ENCODE measurements at places on chromosomes 2 and 18.

- DNase-seq = no peak
Observed at GRCh38 chr18:78769502-78770105, 210.0 kb upstream of the SALL3 start.

GRCh38 chr18:48453330-48454066, 44.3 kb upstream of the ZBTB7C start:
- DNase-seq = no peak

DNA sequence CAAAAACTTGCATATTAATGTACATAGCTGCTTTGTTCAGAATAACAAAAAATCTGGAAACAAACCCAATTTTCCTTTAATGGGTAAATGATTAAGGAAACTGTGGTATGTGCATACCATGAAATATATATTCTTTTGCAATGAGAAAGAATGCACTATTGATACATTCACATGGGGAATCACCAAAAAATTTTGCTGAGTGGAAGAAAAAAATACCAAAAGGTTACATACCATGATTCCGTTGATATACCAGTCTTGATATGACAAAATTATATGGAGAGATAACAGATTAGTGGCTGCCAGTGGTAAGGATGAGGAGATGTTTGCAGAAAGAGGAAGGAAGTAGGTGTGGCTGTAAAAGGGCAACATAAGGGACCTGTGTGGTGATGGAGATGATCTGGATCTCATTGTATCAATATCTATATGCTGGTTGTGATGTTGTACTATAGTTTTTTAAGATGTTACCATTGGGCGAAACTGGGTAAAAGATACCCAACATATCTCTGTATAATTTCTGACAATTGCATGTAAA, 54.6 kb upstream of the BCL2L11 start:
- no peak for DNase-seq

DNA sequence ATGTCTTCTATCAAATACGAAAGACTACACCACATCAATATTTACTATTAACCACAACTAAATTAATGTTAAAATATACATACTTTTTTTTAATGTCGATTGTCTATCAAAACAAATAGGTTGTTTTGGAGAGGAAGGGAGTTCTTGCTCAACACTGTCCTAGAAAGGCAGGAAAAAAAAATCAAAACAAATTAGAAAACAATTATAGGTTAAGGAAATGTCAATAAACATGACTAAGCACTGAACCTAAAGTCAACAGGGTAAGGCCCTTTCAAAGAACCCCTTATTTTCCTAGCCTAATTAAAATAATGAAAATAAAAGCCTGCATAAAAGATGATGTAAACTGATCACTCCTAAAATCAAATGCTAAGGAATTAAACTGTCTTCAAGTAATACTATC, 2.8 kb downstream of the CEP76 start:
- no peak for DNase-seq

DNA sequence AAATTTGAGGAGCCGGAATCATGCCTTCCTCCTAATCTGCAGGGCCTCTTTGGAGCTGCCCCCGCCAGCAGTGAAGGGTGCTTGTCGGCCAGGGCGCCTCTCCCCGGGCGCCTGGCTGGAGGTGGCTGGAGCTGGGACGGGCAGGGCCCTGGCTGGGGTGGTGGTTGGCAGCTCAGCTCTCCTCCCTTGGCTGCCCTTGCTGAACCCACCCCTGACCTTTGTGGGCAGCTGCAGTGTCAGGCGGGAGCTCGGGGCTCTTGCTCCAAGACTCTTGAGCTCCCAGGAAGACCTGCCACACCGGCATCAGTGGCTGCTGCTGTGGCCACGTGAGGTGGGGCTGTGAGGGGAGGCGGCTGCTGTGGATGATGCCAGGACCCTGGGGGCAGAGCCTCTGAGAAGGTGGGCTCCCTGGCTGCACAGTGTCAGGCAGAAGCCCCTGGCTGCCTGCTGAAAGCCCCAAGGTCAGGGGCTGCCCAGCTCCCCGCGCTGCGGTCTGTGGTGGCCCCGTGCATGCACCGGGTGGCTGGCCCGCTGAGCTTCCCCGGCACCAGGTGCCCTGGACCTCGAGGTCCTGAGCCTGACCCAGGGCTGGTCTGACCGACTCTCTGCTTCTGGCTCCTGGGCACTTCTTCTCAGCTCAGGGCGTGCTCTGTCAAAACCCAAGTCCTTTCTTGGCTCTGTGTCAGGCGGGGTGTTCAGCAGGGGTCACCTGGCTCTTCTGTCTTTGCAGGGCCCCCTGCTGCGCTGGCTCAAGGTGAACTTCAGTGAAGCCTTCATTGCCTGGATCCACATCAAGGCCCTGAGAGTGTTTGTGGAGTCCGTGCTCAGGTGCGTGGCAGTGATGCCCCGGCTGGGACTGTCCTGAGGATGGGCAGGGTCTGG, 34.5 kb downstream of the PDIA6 start:
- no peak for DNase-seq

GRCh38 chr18:50844554-50844953, 24.7 kb upstream of the MRO start:
- DNase-seq = no peak

DNA sequence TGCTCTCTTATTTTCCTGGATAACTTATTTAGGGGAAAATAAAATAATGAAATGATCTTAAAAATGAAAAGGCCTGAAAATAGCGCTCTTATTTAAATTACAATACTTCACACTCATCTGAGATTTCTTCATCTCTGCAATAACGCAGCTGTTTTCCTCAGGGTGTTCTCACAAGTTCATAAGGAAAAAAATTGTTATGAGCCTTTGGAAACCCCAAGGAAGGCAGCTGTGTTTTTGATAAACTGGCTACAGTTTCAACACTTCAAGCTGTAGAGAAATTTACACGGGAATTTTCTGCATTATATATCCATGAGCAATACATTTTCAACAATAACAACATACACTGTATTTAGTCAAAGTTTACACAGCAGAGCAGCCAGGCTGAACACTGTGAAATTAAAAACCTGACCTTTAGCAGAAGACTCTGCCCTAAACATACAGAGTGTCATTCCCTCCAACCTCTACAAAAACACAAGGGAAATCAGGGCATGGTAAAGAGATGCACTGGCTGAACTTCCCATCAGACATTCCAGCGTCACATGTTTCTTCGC, 959.6 kb downstream of the SLC4A3 start:
- no peak for DNase-seq

DNA sequence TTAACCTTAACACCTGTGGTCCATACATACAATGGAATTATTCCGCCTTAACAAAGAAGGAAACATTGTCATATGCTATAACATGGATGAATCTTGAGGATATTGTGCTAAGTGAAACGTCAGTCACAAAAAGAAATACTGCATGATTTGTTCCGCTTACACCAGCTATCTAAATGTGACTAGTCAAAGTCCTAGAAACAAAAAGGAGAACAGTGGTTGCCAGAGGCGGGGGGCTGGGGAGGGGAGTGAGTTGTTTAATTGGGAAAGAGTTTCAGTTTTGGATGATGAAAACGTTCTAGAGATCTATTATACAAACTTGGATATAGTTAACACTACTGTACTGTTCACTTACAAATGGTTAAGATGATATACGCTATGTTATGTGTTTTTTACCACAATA, 72.0 kb downstream of the SPRED2 start:
- no peak for DNase-seq

DNA sequence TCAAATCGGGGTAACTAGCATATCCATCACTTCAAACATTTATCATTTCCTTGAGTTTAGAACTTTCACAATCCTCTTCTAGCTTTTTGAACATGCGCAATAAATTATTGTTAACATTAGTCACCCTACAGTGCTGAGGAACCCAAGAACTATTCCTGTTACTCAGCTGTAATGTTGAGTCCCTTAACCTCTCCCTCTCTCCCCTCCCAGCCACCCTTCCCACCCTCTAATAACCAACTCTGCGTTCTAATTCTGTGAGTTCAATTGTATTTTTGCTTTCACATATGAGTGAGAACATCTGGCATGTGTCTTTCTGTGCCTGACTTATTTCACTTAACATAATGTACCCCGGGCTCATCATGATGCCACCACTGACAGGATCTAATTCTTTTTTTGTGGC, 78.6 kb upstream of the RANBP2 start:
- DNase-seq = no peak

DNA sequence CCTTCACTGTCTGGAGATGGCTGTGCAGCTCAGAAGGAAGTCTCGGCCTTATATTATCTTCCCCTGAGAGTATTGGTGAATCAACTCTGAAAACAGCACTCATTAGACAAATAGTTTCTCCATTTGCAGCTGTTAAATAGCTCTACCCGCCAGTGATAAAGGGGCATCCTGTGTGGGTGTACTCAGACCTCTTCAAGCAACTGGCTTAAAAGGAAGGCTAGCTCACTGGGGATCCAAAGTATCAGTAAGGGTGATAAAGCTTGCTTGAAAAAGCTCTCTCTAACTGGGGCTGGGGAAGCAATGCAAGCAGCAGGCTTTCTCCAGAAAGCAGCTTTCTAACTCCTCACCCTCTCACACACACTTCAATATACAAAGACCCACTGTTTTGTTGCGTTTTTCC, 64.9 kb upstream of the PSMD14 start:
- no peak for DNase-seq

DNA sequence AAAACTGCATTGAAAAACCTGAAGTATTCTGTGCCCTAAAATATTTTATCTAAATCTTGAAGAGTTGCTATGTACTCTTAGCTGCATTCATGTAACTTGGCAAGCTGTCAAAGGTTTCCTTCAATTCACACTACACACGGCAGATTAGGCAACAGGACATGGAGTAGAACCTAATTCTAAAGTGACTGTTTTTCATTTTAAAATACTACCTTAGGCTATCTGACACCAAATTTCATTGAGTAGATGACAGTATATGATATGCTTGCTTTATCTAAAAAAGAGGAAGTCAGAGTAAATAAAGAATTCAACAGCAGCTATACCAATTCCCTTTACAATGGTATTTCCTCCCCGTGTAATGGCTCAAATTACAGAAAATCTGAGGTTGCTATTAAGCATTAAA, 45.4 kb downstream of the EXOC6B start:
- DNase-seq = no peak

DNA sequence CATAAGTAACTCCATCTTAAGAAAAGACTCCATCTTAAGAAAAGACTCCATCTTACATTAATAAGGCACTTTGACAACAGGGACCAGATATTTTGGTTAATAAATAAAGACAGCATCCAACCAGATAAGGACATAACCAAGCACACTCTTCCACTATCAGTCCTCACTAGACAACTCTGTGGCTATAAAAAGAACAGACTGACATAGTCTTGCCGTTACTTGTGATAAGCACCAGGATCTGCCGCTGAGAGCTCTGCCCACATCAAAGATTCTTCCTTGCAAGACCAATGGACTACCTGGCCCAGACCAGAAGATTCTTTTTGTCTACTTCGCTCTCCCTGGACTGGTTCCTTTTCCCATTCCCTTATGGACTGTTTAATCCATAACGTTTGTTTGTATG, 667.4 kb downstream of the NYAP2 start:
- no peak for DNase-seq

DNA sequence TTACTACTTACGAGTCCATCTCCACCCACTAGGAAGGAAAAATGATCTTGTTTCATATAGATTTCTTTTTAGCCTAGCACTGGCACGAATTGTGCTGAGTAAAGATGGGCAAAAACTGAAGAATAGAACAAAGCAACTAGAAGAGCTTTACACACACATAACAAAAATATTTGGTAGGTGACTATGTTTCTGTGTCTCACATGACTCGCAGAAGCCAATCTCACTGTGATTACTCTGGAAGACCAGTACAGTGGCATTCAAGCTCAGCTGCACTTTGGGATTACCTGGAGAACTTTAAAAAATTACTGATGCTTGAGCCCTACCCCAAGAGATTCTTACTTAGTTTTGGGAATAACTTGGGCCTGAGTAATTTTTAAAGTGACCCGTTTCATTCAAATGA, 378.7 kb downstream of the METTL4 start:
- DNase-seq = no peak

GRCh38 chr2:42895134-42895790, 102.9 kb upstream of the HAAO start:
- DNase-seq = no peak

DNA sequence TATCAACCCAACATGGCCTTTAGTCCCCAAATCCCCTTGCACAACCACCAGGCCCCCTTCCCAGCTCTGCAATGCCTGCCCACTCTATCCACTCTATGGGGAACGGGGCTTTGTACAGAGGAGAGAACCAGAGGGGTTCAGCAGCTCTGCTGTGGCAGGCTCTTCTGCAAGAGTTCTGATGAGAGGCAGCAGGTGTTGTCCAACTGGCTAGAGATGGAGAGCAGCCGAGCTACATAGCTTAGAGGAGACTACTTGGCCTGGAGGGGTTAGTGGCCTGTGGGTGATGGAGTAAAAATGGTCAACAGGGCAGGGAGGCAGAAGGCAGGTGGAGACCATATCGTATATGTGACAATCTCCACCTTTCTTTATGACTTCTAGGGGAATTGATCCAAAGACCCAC, 103.0 kb downstream of the QPCT start:
- no peak for DNase-seq

DNA sequence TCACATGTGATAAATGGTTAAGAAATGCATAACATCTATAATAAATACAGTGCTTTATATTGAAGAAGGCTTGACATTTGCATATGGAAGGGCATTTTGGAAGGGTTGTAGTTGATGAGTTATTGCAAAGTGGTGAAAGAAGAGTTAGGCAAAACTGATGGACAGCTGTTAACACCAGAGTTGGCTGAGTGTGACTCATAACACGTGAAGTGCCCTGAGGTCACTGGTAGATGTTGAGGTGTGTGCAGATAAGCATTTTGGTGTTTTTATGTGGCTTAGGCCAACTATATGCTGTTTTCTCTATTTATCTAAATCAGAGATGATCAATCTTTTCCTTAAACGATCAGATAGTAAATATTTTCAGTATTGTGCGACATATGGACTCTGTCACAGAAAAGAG, 154.3 kb upstream of the KCNH7 start:
- no peak for DNase-seq

DNA sequence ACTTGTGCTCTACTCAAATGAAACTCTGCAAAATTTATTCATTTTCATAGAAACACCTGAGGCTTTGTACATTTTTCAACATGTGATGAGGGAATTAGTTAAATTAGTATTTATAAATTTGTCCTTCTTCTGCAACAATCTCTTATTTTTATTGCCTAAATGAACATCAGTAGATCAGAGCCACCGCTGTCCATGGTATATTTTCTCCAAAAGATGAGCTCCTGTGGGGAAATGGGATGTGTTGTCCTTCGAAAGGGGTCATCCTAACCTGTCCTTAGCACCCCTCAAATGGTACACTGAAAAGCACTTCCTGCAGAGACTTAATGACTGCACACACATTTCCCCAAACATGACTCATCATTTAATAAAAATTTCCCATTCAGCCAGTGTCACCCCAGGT, 714.6 kb downstream of the MBD2 start:
- DNase-seq = no peak

GRCh38 chr2:222861411-222862105, 722 bp downstream of the ACSL3 start:
- peak; percentile 14 for DNase-seq

DNA sequence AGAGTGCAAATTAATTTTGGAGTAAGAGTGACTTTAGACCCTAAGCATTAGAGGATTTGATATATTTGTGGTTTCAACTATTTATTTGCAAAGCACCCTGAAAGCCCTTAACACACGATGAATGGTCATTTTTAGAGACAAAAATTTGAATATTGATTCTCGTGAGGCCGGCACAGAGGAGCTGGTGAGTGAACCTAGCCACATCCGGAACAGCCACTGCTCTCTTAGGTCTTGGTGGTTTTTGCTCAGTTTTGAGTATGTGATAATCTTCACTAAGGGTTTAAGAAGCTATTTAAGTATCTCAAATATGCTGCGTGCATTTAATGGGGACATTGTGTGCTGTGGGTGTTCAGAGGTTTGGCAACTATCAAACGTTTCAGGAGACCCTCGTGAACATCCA, 204.8 kb downstream of the TSN start:
- no peak for DNase-seq

Data from effector memory CD4-positive, alpha-beta T cell (primary cell).